MV-4-11 (cell line): ENCODE measurements at places on chromosomes 3 and 15.

DNA sequence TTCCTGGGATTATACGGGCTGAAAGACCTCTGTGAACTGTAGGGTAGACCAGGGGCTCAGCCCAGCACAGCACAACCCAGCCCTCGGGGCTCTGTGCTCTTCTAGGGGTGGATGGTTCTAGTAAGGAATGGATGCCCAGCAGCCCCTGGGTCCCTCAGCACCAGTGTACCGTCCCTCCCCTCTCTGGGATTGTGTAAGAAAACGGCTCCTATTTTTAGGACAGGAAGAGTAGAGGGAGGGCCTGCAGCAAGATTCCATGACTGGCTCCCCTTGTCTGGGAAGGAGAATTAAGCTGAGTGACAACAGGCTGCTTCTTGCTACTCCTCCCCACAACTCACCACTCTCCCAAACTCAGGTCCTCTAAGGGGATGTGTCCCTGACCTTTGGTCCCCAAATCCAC, 270.8 kb upstream of the TOPAZ1 start:
- DNase-seq = no peak

GRCh38 chr3:177885063-177885462, 651.2 kb upstream of the KCNMB2 start:
- DNase-seq = no peak

- no peak for DNase-seq
These were observed 585.1 kb upstream of the SUCLG2 start for GRCh38 chr3:68239542-68239941.

GRCh38 chr15:47870300-47870955, 153.1 kb downstream of the SEMA6D start:
- DNase-seq = no peak

GRCh38 chr15:39180483-39180933, 400.4 kb upstream of the THBS1 start:
- DNase-seq = no peak

DNA sequence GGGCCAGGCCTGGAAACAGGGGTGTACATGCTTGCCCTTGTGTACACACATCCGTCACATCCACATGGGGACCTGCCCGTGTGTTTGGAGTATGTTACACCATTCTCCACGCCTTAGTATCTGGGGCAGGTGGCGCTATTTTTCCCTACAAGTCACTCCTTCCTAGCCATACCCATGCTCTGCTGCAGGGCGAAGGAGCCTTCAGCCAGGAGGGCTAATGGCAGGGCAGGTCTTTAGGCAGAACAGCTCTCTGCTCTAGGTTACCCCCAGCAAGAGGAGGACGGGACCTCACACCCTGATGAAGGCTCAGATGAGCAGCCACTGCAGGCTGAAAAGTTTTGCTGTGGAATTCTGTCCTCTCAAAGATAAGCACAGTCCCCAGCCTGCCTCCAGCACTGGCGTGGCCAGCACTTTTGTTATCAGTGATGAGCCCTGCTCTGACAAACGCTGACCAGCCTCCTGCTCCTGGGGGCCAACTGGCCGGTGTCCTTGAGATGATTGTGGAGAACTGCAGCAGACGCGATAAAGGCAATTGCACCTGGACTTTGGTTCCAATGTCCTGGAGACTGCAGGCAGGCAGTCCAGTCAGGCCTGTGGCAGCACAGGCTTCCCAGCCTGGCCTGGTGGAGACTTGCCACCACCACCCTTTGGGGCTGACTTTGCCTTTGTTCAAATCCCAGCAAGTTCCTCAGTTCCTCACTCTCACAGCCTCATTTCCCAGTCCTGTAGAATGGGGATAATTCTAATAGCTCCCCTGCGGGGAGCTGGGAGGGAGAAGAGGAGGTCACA, 19.8 kb upstream of the PIGZ start:
- no peak for DNase-seq
